ENCODE measurements at places on chromosomes 3 and 15. TPM values are rescaled to one million over a fixed set of nuclear protein-coding genes. Genes with fewer than 3 reads are reported as not detected.

The DPPA4 gene
- not detected for total RNA-seq

The AHSG gene
- not detected for total RNA-seq

The PLIN1 gene
- not detected for total RNA-seq

The ADIPOQ gene
- total RNA-seq, result not detected

The SRP14 gene
- total RNA-seq, result 144 TPM

The HDGFL3 gene
- total RNA-seq, result 28.2 TPM

The KCNMB2 gene
- total RNA-seq, result not detected

The NEO1 gene
- total RNA-seq, result 2.1 TPM

The CISH gene
- 398 TPM for total RNA-seq

The CPNE9 gene
- not detected for total RNA-seq

The BHLHE40 gene
- total RNA-seq, result 207 TPM

The CCDC54 gene
- not detected for total RNA-seq

The ADCY5 gene
- not detected for total RNA-seq

The TM4SF1 gene
- total RNA-seq, result not detected

The LRRC34 gene
- 4.3 TPM for total RNA-seq

Measured in activated naive CD4-positive, alpha-beta T cell treated with anti-CD3 and anti-CD28 coated beads, Interleukin-2, amount 10 ng/mL, durations not matched to agents 5 hours and 36 hours (primary cell).